Germinal center (tissue), 1 donor: ENCODE measurements at places on chromosomes 16 and 17.

DNA sequence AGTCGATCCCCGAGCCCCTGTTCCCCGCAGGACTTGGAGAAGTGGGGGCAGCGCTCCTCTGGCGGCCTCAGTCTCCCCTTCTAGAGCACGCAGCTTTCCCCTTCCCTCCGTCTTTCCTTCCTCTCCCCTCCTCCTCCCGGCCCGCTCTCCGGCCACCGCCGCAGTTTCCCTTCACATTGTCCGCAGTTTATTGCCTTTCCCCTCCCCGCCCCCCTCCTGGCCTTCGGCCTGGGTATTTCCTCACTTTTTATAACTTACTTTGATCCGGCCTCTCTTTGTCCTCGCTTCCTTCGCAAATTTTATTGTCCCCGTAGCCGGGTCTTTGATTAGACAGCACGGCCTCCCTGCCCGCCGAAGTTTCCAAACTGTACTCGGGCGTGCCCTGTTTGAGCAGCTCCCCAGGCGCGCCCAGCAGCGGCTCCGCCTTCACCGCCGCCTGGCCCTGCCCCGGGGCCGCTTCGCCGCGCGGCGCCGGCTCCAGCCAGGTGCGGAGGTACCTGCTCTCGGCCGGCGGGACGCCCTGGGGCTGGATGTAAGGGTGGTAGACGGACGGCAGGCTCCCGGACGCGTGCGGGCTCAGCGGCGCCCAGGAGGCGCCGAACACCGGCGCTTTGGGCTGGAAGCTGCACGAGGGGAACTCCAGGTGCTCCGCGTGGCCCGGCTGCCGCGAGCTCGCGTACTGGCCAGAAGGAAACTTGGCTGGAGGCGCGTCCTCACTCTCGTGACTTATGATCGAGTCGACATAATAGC is 488 bp downstream of the HOXB9 start:
- DNase-seq: peak; percentile 58

DNA sequence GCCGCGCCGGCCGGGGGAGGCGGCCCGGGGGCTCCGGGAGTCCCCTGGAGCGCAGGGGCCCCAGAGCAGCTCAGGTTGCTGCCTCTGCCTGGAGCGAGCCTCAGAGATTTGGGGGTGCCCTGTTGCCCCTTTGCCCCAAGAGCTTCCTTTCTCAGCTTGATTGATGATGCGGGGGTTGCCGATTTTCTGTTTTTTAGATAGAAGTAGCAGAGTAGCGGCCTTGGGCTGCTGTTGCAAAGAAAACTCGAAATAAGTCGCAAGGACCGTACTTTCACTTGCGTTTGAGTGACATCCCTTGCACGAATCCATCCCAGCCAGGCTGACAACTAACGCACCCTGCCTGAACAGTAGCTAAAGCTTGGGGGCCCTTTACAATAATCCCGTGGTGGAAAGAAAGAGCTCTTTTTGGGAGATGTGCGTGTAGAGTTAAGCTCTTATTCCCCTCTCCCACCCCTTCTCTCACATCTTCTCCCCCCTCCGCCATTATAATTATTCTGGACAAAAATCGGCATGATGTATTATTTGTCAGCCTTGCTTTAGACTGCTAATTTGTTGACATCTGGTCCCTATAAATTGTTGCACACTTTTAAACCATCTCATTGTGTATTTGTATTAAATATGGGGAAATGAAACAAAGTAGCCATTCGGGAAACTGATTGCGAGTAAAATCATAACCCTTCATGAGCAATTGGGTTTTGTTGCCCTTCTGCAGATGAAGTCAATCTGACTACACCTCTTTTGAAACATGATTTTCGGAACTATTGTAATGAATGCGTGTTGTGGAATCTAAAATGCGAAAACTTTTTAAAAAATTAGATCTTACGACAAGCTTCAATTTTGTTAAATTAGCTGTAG is 873 bp downstream of the USP10 start:
- peak; percentile 30 for DNase-seq

GRCh38 chr16:17258848-17259713 is 211.7 kb downstream of the XYLT1 start:
- peak; percentile 60 for DNase-seq

DNA sequence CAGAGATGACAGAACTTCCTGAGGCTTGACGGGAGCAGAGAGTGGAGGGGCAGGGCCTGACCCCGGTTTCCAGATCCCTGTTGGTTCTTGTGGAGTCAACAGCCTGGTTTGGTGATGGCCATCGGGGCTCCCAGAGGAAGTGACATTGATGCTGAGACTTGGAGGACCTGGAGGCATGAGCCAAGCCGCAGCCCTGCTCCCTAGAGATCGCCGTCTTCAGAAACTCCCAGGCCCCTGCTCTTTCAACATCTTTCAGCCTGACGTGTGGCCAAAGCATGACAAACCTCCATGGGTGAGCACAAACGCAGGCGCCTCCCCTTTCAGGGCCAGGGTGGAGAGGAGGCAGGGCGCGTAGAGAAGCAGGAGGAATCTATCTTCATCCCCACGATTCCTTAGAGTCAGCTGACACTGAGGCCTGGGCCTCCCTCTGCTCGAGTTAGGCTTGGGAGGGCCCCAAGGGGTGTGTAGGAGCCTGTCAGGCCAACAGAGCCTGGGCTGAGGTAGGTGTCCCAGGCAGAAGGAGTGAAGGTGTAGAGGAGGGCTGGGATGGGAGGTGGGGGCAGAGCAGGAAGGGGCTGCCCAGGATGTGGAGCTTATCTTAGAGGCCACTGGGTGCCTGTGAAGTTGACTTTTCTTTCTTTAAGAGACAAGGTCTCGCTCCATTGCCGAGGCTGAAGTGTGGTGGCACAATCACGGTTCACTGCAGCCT is 56.1 kb upstream of the MED9 start:
- no peak for DNase-seq

- no peak for DNase-seq
Observed at GRCh38 chr17:57925361-57925990, 29.7 kb downstream of the CUEDC1 start.

DNA sequence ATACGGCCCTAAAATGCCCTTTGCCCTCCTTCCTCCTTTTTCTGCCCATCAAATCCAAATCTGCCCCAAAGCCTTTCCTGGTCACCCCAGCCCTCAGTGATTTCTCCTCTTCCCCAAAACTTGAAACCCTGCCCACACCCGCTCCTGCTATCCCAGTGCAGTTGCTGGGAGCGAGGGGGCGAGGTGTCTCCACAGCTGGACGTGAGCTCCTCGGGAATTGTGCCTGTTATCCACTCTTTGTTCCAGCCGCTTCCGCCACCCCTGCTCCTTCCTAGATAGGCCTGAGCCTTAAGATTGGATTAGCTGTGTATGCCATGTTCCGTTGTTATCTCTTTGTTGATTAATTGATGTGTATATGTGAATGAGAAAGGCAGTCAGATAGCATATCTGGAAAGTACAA is 2.6 kb upstream of the KRT35 start:
- DNase-seq: no peak

DNA sequence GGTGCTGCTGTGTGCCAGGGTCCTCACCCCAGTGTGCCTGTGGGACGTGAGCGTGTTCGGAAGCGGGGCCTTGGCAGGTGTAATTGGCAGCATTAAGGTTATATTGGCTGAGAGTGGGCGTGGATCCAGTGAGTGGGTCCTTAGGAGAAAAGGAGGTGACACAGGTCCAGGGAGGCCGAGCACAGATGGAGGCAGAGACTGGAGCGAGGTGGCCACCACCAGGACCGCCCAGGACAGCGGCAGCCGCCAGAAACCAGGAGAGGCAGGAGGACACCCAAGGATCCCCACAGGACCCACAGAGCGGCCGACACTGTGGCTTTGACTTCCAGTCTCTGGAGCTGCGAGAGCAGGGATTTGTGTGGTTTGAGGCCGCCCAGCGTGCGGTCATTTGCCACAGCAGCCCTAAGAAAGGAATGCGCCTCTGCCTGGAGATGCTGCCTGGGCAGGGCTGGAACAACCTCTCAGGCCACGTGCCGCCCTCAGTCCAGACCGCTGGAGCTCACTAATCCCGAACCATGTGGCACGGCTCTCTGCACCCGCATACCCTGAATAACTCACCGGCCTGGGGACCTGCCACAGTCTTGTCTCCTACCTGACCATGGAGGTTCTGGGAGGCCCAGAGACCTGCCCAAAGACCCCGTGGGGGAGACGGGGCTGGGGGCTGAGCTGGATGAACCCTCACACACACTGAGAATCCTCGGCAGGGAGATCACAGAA is 45.4 kb downstream of the SOX8 start:
- no peak for DNase-seq

GRCh38 chr16:89319886-89320781 is 102.6 kb downstream of the ZNF778 start:
- DNase-seq: no peak

DNA sequence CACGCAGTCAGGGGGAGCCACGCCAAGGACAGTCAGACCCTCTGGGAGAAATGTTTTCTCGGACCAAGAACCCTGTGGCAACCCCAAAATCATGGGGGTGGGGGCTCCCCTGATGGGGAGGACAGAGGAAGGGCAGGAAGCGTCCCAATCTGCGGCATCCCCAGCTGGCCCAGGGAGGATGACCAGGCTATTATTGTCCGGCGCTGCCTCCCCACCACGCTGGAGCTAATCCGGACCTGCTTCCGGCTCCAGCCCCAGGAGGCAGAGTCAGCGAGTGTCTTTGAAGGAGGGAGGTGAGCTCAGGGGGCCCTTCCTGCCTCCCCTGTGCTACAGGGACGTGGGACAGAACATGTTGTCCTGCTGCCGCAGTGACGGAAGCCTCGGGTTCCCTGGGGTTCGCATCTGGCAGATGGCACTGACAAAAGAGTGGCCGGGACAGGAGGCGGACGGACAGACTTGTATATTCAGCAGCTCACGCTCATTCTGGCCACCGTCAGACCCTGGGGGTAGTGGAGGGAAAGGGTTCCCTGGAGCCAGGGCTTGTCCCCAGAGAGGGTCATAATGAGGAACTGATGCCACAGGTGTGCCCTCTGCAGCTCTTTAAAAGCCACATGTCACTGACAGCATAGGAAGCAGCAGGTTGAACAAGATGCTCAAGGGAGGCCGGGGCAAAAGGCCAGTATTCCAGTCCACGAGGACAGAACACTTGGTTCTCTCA is 54.3 kb upstream of the CDC42EP4 start:
- peak; percentile 50 for DNase-seq

DNA sequence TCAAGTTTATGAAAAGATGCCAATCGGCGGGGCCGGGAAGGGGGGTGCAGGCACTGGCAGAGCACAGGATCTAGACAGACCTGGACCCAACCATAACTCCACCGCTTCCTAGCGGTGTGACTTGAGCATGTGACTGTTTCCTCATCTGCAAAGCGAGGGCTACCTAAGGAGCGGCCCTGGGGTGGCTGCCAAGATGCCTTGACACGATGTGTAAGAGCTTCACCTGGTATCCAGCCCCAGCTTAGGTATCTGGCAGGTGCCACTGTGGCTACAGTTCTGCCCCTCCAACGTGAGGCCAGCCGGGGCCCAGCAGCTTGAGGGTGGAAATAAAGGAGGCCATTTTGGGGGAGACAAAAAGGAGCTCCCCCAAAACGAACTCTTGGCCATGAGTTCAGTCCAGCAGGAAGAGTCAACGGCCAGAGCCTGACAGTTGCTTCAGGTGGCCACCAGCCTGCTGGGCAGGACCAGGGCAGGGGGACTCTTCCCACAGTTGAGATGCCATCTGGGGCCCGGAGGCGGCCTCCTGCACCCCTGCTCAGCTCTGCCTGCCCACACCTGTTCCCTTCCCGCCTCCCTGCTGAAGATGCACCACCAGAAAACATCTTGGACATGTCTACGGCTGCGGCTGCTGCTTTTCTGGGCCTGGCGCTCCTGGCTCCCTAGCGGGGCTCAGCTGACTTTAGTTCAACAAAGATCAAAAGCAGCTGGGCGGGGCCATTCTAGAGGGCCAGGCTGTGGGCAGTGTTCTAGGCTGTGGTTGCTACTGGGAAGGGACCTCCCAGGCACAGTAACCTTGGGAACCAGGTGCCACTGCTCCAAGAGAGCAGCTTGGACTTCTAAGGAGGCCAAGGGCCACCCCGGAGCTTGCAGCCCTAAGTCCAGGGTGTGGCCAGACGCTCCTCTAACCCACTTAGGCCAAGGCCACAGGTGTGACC is 3.4 kb upstream of the MTSS2 start:
- no peak for DNase-seq

DNA sequence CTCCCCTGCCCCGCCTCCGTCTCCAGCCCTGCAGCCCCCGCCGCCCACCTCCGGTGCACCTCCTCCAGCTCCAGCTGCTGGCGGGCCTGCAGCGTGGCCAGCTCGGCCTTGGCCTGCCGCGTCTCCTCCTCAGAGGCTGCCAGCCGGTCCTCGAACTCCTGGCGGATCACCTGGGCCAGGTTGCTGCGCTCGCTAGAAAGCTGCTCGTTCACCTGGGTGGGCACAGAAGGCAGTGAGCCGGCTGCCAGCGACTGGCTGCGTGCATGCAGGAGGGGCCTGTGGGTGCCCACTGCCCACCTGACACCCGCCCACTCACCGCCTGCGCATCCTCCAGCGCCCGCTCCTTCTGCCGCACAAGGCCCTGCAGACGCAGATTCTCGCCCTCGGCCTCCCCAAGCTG is 24.6 kb upstream of the AATK start:
- no peak for DNase-seq

GRCh38 chr17:70374496-70374895 is 205.2 kb downstream of the KCNJ2 start:
- no peak for DNase-seq

GRCh38 chr16:53166099-53166498 is 111.3 kb downstream of the CHD9 start:
- DNase-seq: no peak

GRCh38 chr16:2235234-2235651 is 1.0 kb upstream of the DNASE1L2 start:
- DNase-seq: no peak

DNA sequence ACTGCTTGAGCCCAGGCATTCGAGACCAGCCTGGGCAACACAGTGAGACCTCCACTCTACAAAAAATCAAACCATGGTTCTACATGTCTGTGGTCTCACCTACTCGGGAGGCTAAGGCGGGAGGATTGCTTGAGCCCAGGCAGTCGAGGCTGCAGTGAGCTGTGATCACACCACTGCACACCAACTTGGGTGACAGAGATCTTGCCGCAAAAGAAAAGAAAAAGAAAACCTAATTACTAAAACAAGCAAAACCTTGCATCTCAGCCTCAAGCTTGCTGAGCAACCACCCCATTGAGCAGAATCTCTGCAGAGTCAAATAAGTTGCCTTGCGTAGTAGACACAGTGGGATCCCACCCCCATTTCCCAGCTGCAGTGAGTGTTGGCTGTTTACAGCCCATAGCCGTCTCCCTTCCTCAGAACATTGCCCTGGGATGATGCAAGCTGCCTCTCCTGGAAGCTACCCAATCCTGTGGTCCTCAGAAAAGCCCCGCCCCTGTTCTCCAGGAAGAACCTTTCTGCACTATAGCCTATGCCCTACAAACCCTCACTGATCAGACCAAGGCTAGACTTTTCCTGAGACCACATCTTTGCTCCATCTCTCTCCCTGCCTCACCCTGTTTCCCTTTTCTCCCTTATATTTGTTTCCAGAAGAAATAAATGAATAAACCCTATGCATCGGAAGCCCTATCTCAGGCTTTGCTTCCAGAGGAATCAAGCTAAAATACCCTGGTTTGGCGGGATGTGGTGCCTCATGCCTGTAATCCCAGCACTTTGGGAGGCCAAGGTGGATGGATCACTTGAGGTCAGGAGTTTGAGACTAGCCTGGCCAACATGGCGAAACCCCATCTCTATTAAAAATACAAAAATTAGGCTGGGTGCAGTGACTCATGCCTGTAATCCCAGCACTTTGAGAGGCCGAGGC is 16.7 kb upstream of the ERN2 start:
- DNase-seq: no peak

GRCh38 chr17:44006272-44006597 is 1.8 kb downstream of the NAGS start:
- peak; percentile 48 for DNase-seq
